Stimulated activated naive CD4-positive, alpha-beta T cell (primary cell): ENCODE measurements at places on chromosomes 4 and X.

GRCh38 chrX:152904151-152905080 lies 6.5 kb downstream of the ZNF185 start:
- peak; percentile 7 for DNase-seq

DNA sequence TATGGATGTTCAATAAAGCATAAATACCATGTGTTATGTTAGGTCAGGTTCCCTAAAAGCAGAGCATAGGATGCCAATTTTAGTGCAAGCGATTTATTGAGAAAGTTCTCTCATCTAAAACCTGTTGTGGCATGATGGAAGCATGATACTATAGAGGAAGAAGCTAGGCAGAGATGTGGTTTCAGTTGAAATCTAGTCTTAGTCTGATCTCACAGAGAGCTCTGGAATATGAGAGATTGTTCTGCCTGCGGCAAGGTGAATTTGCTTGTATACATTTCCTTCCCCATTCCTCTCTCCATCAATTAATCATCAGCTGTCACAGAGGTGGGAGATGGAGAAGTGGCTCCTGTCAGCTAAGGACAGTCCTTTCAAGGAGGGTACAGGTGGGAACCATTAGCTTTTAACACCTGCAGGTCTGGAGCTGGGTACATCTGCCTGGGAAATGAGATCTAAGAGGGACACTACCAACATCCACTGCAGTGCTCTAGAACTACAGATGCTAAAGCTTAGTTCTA lies 252.4 kb downstream of the CFAP299 start:
- no peak for DNase-seq

GRCh38 chr4:45030059-45030458 lies 303.7 kb upstream of the GNPDA2 start:
- DNase-seq: no peak

- no peak for DNase-seq
These were observed 232.2 kb downstream of the C4orf33 start for GRCh38 chr4:129328162-129328561.

DNA sequence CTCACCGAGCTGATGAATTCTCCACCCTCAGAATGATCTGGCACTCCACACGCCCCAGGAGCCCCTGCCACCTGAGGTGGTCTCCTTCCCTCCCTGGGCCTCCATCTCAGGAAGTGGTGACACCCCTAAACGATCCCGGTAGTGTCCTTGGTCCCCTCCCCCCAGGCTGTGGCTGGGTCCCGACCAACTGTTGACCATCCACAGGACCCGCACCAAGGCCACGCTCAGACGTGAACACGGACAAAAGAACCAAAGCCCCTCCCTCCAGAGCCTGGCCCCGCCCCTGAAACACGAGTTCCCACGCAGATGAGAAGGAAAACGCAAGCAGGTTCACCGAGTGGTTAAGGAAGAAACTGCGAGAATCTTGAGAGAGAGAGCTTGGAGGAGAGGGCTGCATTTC lies 16.6 kb downstream of the LRPAP1 start:
- DNase-seq: no peak

- no peak for DNase-seq
These were observed 47.5 kb upstream of the TRIM2 start for GRCh38 chr4:153156721-153157120.

GRCh38 chrX:1300449-1300848 lies 31.8 kb downstream of the CSF2RA start:
- no peak for DNase-seq

DNA sequence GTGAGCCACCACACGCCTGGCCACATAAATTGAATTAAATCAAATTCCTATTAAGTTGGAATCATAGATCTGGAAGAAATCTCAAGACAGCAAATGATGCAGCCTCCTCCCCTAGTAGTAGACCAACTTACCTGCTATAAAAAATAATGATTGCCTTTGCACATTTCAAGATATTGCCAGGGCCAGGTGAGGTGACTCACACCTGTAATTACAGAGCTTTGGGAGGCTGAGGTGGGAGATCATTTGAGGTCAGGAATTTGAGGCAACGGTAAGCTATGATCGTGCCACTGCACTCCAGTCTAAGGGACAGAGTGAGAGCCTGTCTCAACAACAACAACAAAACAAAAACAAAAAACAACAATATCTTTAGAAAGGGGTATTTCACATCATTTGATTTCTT lies 17.0 kb upstream of the WWC2 start:
- DNase-seq: no peak

- no peak for DNase-seq
These were observed 36.4 kb upstream of the CT47C1 start for GRCh38 chrX:119036107-119037029.

DNA sequence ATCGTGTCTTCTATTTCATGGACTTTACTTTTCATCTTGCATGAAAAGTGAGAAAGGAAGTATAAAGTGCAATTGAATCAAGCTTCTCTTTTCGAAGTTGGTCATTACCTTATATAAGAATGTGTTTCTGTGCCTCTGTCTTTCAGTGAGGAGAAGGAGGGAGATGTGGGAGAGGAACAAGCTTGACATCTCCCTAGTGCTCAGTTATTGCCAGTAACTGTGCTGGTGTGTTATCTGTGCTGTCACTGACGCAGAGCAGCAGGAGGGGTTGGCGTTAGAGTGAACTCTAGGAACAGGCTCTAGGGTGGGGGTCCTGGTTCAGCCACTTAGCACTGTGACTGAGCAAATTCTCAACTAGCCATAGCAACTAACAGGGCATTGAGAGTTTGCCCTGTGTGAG lies 34.0 kb upstream of the TBC1D9 start:
- DNase-seq: no peak

GRCh38 chrX:16137416-16138107 lies 14.2 kb downstream of the GRPR start:
- DNase-seq: no peak

- no peak for DNase-seq
These were observed 9.6 kb upstream of the ABLIM2 start for GRCh38 chr4:8168232-8168631.

DNA sequence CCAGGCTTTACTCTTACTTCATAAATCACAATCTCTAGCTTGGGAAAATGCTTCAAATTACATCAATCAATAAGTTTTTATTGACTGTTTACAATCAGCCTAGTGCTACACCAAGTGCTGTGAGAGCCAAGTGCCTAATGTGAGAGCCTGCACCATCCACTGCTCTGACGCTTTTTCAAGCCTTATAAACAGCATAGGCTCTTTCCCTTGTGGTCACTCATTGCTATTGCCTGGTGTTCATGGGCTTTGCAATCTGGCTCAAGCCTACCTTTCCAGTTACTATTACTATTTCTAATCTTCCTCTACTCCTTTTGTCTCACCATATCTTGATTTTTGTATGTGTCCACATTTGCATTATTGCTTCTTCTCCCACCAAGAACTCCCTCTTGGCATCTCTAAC lies 77.0 kb downstream of the REELD1 start:
- no peak for DNase-seq

GRCh38 chrX:4670606-4671005 lies 957.2 kb upstream of the PRKX start:
- DNase-seq: no peak

DNA sequence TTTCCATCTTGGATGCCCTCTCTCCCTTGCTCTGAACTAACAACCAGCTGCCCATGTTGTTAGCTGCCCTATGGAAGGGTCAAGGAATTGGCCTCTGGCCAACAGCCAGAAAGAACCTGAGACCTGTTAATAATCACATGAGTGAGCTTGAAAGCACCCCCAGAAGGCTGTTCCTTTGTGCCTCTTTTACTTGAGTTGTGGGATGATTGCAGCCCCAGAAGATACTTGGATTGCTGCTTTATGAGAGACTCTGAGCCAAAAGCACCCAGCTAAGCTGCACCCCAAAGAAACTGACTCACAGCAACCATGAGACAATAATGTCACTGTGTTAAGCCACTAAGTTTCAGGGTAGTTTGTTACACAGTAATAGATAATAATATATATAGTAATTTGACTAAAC lies 73.3 kb downstream of the FRYL start:
- no peak for DNase-seq

- DNase-seq: no peak
These were observed 35.9 kb downstream of the C4orf50 start for GRCh38 chr4:5982156-5982973.

DNA sequence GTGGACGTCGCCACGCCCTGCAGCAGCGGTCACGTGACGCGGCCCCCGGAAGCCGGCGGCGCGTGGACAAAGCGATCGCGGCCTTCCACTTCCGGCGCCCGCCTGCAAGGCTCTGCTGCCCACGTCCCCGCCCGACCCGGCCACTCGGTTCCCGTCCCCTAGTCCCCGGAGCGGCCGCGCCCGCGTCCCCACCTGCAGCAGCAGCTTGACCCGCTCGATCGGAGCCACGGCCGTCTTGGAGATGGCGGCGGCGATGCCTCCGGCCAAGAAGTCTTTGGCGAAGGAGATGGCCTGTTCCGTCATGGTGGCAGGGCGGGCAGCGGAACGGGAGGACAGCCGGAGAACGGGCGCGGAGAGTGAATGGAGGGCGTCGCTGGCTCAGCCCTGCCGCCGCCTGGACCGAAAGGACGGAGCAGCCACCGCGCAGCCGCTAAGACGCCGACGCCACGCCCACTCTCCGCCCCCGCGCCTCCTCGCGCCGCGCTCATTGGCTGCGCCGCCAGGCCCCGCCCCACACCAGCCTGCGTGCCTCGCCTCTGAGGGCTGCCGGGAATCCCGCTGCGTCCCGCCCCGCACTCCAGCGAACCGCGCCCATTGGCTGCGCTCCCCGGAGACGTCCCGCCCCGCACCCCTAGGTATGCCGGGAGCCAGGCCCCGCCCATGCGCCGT lies at the start of gene SLC25A6:
SLC25A6 (minus strand) TSS at position 407 of the 669 bp plus-strand sequence; CDS start at position 303, 104 bp downstream.
- no peak for DNase-seq

DNA sequence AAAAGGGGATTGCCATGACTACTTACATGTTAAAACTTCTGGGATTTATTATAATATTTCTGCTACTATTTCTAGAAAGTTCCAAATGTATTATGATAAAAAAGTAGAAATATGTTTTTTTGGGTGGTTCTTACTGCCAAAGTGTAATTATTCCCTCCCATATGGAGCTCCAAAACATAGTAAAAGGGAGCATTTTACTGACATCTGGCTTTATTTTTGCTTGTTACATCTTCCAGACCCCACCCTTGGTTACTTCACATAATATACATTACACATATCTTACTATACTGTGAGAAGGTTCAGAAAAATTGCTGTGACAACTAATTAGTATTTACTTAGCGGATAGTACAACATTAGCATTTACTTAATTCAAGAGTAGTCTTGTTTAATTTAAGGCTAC lies 205.1 kb upstream of the TLL1 start:
- no peak for DNase-seq

DNA sequence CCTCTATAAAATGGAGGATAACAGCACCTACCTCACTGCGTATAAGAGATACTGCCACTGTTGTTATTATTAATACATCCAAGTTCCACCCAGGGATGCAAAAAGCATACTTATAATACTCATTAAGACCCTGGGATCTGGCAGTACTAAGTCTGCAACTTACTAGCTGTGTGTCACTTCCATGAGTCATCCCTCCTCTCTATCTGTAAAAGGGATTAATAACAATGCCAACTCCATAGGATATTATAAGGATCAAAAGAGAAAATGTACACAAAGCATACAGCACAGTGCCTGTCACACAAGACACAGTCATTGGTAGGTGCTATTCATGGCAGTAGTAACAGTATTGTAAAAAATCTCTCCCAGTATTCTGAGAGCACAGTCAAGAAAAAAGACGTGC lies 216.7 kb downstream of the HS6ST2 start:
- DNase-seq: no peak

GRCh38 chr4:38449506-38450174 lies 214.4 kb upstream of the KLF3 start:
- no peak for DNase-seq

- DNase-seq: no peak
These were observed 100.6 kb downstream of the RTL5 start for GRCh38 chrX:72031118-72031517.

DNA sequence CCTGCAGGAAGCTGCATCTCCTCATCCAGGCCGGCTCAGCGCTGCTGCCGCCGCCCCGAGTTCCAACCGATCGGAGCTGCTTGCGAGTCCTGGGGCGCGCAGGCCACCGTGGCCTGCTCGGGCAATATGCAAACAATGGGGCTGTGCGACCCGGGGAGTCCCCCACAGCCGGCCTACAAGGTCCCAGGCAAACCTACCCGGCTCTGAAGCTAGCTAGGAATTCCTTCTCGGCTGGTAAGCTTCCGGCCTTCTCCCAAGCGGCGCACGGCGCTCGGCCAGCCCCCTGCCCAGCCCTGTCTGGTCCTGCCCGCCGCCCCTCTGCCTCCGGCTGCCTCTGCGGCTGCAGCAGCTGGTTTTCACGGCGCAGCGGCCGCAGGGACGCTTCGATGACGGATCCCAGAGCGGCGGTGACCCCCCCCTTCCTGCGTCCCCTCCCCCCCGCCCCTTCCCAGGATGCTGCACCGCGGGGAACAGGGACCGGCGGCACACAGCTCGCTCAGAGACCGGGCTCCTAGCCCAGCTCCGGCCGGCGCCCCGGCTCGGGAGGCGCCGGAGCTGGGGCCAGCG lies 59.4 kb downstream of the TSC22D3 start:
- peak; percentile 26 for DNase-seq

DNA sequence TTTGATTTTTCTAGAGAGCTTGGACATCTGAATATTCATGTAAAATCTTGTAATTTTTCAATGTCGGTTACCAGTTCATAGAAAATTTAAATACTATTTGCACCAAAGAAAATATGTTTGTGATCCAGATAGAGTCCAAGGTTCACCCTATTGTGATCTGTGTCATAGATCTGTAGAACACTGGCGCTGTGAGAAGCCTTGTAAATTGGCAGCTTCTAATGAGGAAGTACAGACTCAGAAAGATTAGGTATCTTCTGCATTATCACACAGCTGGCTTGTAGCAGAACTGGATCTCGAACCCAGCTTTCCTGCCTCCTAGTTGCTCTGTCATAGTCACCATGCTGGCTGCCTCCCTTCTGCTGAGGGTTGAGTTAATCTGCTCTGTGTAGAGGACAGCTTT lies 106.5 kb upstream of the PAK3 start:
- no peak for DNase-seq

- no peak for DNase-seq
These were observed 675.4 kb downstream of the RAPGEF2 start for GRCh38 chr4:159778298-159778697.

GRCh38 chr4:87677731-87678130 lies 27.7 kb downstream of the DMP1 start:
- no peak for DNase-seq

GRCh38 chr4:152554742-152555141 lies 18.9 kb upstream of the FBXW7 start:
- no peak for DNase-seq

DNA sequence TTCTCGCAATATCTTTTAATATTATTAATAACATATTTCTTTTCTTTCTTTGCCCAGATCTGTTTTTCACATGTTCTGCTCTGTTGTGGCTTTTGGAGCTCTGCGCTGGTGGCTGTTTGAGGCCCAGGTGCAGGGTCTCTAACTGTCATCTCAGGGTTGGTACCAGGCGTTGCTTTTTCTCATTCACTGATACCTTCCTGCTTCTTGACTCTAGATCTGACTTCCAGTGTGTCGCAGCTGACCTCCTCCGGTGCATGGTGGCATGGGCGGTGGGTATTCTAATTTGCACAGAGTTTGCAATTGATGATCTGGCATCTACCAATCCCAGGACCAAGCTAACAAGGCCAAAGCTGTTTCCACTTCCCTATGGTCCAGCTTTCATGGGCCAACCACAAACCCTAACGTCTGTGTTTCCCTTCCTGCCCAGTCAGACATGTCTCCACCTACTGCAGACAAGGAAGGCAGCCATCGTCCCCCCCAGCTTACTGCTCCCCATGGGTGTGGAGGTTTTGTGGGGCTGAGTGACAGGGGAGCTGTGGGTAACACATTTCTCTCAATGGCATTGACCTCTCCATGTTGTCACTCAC lies 25.2 kb downstream of the LETM1 start:
- no peak for DNase-seq
